ENCODE measurements at places on chromosomes 4 and X. TPM values are rescaled to one million over a fixed set of nuclear protein-coding genes. Genes with fewer than 3 reads are reported as not detected.

GRCh38 chrX:139187738-139188137, 342.8 kb upstream of the F9 start:
- DNase-seq: no peak

DNA sequence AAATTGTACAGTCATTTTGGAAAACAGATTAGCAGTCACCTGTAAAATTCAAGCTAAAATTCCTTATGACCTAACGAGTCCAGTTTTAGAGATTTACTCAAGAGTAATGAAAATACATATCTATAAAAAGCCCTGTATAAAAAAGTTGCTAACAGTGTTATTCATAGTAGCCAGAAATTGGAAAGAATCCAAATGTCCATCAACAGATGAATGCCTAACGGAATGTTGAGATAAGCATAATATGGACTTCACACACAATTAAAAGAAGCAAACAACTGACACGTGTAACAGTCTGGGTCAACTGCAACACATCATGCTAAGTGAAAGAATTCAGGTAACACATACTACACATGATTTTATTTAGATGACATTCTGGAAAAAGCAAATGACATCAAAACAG, 584.8 kb upstream of the AGA start:
- no peak for DNase-seq

The TEC gene
- 1.6 TPM for total RNA-seq

DNA sequence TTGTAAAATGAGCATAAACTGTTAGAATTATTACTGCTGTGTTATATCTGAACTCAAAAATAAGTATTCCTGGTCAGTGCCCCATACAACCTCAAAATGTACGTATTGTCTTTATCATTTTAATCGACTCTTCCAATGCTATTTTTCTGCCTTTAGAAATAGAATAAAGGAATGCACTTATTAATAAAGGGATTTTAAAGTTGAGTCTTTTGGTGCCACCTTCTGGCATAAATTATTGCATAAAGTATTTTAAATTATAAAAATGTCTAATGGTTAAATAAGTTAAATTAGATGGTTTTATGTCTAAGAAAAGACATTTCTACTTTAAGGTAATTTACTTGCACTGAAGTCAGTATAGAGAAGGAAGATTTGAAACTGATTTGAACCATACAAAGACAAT, 424.0 kb upstream of the NDST4 start:
- DNase-seq: no peak

The ATP2B3 gene
- 7.3 TPM for total RNA-seq

GRCh38 chr4:150078041-150078578, at the start of gene DCLK2:
Gene DCLK2, plus strand, starts transcription at chr4:150078445. Its CDS starts 583 bp downstream, at chr4:150079028.
- DNase-seq: peak; percentile 78

DNA sequence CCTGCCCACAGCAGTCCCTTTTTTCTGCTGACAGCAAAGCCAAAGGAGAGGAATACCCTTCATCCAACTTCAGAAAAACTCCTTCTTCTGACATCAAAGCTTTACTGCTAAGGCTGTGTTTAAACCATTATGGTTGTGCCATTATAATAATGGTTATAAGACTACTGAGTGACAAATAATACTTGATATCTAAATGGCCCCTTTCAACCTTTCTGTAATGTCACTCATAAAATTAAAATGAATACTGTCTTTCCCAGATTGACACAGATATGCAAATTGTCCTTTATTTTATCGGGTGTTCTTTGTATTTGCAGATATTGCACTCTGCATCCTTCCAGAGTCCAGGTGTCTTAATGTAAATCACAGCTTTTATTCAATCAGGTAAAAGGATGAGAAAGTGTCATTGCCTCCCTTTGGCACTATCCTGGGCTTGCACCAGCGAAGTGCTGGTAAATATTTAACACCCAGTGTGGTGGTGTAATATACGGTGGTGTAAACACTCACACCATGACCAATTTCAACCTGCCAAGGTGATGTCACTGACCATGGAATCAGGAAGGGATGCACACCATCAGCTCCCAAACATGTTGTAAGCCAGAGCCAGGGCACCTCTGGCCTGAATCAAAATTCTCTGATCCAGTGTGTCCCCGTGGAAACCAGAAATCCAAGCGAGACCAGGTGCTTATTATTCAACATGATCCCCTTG, 139.4 kb upstream of the TENM3 start:
- no peak for DNase-seq

The VCX3B gene
- total RNA-seq: not detected

The CSTF2 gene
- 13.5 TPM for total RNA-seq

DNA sequence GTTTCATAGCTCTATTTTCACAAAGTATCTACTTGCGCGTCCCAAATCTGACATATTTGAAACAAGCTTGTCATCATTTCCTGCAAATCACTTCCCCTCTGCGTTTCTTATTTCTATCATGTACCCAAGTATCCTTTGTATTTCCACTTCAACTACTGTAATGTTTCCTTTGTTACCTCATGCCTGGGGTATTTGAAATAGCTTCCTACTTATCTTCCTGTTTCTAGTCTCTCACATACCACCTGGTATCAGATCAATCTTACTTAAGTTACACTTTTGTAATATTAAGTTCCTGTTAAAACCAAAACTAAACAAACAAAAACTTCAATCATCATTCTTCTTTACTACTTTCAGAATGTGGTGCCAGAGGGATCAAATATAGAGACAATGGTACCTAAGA, 93.6 kb upstream of the SMAD1 start:
- no peak for DNase-seq

- DNase-seq: no peak
Measured at GRCh38 chr4:171203425-171203824, 609.8 kb upstream of the GALNTL6 start.

- DNase-seq: no peak
Measured at GRCh38 chr4:150056569-150056968, 21.7 kb upstream of the DCLK2 start.

- no peak for DNase-seq
Measured at GRCh38 chrX:17525762-17526555, 151.0 kb downstream of the NHS start.

DNA sequence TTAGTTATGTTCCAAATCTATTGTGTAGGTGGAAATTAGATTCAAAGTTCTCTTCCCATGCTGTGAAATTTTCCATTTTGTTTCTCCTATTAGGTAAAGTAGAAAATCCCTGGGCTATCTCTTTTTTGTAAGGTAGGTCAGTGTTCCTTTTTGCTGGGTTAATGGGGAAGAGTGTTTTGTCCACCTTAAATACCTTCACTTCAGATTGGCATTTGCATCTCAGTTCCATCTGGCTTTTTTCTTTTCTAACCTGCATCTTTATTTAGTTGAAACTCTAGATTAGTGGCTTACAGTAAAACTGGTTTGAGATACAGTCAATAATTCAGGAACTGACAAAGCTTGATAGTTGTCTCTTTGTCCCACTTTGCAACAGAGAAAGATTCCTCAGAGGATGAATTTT, 1115.8 kb downstream of the PDHA2 start:
- no peak for DNase-seq

The MTMR8 gene
- 4.5 TPM for total RNA-seq

- DNase-seq: no peak
Measured at GRCh38 chrX:45623266-45623665, 422.6 kb upstream of the DIPK2B start.

- no peak for DNase-seq
Measured at GRCh38 chr4:22688236-22688635, 4.5 kb upstream of the GBA3 start.

The KCND1 gene
- 0.41 TPM for total RNA-seq

The NLGN4X gene
- 40.8 TPM for total RNA-seq

The MAGEA10 gene
- total RNA-seq: not detected

The CORIN gene
- total RNA-seq: 0.82 TPM

The GPR101 gene
- not detected for total RNA-seq

DNA sequence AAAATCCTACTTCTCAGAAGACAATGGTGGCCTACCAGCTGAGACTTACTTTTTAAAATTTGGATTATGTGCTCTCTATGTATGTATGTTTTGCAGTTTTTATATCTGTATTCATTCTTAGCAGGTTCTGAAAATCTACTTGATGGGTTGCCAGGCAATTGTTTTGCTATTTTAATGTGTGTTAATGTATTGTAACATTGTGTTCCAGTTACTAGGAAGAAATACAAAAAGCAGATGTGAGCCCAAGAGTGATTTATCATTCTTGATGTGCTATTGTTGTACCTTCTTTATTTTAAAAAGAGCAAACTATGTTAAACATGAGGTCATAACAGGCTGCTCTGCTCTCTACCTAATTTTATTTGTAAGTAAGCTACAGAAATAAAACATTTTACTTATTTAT, 81.9 kb downstream of the REPS2 start:
- no peak for DNase-seq

GRCh38 chrX:118349188-118349587, 3.3 kb downstream of the WDR44 start:
- no peak for DNase-seq

The CLCN4 gene
- total RNA-seq: 84.8 TPM

DNA sequence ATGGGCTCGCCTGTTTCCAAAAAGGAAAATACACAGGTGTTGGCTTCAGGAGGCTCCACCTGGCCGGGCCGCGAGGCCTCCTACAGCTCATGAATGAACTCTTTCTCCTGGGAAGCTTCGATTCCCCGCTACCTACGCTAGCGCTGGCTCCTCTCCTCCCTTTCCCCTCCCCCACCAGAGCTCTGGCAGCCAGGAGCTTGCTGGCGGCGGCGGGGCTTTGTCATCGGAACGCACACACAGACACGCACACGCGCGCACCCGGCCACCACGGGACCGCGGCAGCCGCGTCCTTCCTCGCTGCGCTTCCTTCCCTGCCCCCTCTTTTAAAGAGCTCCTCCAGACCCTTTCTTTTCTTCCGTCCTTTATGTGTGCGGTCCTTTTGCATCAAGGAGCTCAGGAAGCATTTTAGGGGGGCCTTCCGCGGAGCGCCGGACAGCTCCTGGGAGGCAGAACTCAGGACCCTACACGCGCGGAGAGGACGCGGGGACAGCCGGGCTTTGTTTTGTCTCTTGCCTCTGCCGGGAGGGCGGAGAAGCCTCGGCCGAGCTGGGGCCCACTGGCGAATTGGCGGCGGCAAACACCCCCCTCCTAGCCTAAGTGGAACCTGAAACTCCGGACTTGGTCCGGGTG, 70.2 kb upstream of the BCOR start:
- DNase-seq: no peak

DNA sequence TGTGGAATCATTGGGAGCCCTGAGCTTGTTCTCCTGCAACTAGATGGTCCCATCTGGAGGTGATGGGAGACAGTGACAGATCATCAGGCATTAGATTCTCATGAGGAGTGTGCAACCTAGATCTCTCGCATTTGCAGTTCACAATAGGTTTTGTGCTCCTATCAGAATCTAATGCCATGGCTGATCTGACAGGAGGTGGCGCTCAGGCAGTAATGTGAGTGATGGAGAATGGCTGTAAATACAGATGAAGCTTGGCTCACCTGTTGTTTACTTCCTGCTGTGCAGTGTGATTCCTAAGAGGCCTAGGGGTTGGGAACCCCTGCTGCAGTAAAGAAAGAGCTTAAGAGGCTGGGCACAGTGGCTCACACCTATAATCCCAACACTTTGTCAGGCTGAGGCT, 42.2 kb upstream of the PUDP start:
- DNase-seq: no peak

GRCh38 chr4:35342833-35343232, 901.5 kb downstream of the ARAP2 start:
- DNase-seq: no peak

- no peak for DNase-seq
Measured at GRCh38 chrX:47817421-47817820, 19.3 kb upstream of the ZNF81 start.

- DNase-seq: no peak
Measured at GRCh38 chr4:74473155-74473811, 28.3 kb downstream of the AREG start.

GRCh38 chr4:123838474-123838873, 441.9 kb downstream of the SPRY1 start:
- no peak for DNase-seq

The WNK3 gene
- 71.3 TPM for total RNA-seq

GRCh38 chrX:125378770-125379169, 59.1 kb downstream of the TEX13C start:
- no peak for DNase-seq

DNA sequence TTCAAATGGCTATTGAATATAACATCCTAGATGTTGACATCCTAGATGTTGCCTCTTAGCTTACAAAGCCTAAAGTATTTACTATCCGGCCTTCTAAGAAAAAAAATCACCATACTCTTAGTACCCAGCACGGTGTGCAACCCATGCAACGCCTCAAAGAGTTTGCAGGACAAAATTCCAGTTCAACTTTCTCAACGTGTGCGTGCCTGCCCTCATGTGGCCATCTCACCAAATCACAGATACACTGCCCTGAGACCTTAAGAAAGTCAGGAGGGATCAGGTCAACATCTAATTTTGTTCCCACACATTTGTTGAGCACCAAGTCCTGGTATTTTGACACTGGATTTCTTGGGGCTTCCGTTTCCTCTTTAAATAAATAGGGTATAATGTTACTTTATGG, 68.3 kb downstream of the CRMP1 start:
- DNase-seq: no peak
